ENCODE measurements at places on chromosomes 11 and 22.

- DNase-seq: peak; percentile 42
Measured at GRCh38 chr11:16817351-16817750, 78.9 kb downstream of the C11orf58 start.

- peak; percentile 44 for DNase-seq
Measured at GRCh38 chr11:60396799-60397198, 540 bp downstream of the MS4A14 start.

DNA sequence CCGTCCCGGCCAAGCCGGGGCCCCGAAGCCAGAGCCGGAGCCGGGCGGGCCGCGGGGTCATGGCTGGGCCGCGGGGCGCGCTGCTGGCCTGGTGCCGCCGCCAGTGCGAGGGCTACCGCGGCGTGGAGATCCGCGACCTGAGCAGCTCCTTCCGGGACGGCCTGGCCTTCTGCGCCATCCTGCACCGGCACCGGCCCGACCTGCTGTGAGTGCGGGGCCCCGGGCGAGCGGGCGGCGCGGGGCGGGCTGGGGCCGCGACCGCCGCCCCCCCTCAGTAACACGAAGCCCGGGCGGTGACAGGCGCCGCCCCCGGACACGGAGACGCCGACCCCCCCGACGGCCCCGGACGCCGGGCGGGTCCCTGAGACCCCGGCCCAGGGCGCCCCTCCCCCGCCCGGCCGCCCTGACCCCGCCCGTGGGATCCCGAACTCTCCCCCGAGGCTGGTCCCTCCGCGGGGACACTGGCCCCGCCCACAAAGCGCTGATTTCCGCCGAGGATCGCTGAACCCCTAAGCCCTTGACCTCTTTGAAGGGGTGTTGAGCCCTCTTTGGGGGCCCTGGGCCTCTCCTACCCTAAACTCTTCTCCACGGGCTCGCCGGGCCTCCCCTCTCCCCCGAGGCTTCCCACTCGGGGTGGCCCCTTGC, 389 bp downstream of the MICALL1 start:
- no peak for DNase-seq

GRCh38 chr11:89529626-89530380, 38.6 kb upstream of the NOX4 start:
- DNase-seq: no peak

GRCh38 chr11:113287801-113288200, 26.6 kb upstream of the TTC12 start:
- DNase-seq: no peak

GRCh38 chr11:86803136-86804045, 3.0 kb downstream of the PRSS23 start:
- no peak for DNase-seq

DNA sequence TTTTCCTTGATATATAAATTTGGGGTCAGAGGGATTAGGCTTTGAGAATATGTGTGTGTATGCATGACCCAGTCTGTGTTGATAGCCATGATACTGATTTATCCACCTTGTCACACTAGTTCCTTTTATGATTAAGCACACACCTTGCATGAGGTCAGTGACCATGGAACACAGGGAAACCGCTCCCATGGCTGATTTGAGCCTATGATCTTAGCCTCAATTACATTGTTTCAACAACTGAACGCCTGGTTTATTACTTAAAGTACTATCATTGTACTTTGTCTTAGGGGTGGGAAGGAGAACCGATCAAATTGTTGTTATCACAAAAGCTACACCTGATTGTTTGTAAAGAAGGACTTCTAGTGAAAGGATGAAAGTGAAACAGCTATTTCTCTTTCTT, 70.7 kb downstream of the ARFGAP2 start:
- no peak for DNase-seq

- no peak for DNase-seq
Measured at GRCh38 chr11:20037396-20038153, 122.7 kb downstream of the DBX1 start.

DNA sequence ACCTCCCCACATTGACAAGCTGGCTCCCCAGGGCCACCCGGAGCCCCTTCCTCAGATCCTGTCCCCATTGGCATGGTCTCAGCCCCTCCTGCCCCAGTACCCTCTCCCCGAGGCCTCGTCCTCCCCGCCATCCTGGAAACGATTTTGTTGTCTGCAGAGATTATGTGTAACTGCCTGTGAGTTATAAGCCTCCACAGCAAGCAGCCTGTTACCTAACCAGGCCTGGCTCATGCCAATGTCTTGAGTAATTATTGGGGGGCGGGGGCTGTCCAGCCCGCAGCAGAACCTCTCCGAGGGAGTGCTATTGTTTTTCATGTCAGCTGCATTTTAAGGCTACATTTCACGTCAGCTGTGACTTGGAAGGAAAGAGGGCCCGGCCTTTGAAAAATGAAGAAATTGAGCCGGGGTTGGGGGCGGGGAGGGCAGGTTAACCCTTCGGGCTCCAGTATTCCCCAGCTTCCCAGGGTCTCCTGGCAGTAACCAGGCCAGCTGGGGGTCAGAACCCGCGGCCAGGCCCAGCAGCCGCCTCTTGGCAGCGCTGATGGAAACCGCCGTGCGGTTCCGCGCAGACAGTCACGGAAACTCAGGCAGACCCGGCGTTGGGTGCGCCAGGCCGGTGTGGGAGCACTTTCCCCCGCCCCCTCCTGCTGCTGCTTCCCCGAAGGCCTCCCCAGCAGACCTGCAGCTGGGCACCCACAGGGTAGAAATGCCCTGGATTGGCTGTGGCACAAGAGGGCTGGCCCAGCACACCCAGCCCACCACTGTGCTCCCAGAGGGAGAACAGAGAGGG, 59.5 kb downstream of the CDKN1C start:
- no peak for DNase-seq

DNA sequence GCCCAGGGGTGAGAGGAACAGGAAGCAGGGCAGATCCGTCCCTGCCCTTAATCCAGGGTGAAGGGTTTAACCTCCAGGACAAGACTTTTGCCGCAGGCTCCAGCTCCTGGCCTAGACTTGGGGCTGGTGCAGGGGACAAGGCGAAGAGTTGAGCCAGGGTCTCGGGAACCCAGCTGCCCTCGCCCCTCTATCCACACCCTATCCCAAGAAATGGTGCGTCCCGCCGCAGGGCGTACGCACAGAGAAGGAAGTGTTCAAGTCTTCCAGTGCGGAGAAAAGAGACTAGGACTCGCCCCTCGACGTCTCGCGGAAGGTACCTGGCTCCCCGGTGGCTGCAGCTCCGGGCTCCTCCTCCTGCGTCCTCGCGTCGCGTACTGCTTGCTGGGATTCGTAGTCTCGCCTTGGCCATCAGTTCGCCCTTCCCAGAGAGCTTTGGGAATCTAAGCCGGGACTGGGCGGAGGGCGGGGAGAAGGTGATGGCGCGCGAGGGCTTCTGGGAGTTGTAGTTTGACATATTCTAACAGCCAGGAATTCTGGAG, at the start of gene ZMAT5:
Gene ZMAT5 (minus strand): TSS at position 376 of the 539 bp plus-strand sequence. CDS start 18,463 bp downstream, outside the sequence.
- DNase-seq: peak; percentile 95

DNA sequence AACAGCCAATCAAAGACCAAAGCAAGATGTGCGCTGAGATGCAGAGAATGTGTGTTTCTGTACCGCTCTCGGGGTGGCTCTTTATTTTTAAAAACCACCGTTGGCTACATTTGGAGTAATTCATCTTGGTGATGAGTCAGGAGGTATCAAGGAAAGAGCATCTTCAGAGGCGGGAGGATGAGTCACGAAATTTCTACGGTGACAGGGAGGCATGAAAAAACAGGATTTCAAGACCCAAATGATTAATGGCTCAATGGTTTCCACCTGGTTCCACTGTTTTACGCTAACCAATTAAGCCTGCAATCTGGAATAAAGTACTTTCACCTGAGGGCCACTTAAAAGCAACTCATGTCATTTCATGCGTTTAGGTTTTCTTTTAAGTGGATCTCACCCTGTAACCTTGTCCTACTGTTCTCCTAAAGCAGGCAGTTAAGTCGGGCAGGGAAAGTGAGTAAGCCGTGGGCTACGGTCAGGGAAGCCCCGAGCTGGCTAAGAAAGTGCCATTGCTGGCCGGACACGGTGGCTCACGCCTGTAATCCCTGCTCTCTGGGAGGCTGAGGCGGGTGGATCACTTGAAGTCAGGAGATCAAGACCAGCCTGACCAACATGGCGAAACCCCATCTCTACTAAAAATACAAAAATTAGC, 74.6 kb downstream of the CELSR1 start:
- no peak for DNase-seq

DNA sequence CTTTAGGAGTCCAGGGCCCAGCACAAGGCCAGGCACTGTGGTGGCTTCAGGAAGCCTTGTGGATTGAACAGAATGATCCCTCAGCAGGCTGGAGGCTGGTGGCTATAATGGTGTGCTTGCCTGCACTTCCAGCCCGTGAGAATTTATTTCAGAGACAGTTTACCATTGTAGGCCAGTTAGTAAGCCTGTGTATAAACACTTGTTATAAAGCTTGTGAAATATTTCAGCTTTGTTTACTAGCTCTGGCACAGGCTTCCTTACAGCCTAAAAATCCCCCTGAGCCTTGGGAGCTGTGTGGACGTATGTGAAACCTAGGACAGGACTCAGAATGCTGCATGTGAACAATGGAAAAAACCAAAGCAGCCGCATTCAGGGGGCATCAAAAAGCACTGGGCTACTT, 26.6 kb upstream of the ACER3 start:
- no peak for DNase-seq

DNA sequence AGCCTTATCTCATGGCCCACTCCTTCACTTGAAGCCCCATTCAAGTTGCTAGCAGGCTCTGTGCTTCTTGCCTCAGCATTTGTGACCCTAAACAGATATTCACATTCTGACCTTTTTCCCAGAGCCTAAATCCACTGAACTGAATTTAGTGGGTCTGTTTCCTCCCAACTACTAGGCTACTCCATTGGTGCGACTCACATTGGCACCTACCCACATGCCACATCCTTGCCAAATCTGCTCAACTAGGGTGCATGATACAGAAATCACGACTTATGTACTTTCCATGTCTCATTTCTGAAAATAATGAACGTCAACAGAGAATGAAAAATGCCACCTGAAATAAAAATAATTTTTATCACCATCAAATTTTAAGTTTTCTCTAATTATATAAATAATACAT, 8.4 kb upstream of the MMP12 start:
- DNase-seq: no peak

DNA sequence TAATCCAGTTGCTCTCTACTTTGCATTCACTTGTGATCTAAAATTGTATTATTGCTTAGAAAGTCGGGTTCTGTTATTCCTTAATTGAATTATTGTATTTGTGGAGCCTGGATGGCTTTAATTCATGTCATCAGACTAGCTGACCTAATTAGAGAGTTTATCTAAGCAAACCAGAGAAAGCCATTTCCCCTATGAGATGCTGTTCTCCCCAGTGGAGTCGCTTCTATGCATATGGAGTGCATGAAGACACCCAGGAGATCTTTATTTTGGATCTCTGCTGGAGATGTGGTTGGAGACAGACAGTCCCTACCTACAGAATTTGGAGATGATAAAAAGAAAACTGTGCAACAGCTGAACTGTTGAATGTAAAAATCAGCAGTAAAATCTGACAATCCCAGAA, 45.2 kb upstream of the MYO18B start:
- DNase-seq: no peak

GRCh38 chr22:17410576-17410975, 41.3 kb downstream of the CECR2 start:
- no peak for DNase-seq

- DNase-seq: no peak
Measured at GRCh38 chr11:73359341-73359740, 16.9 kb upstream of the RELT start.

GRCh38 chr11:74672332-74672955, 58.8 kb downstream of the CHRDL2 start:
- no peak for DNase-seq

DNA sequence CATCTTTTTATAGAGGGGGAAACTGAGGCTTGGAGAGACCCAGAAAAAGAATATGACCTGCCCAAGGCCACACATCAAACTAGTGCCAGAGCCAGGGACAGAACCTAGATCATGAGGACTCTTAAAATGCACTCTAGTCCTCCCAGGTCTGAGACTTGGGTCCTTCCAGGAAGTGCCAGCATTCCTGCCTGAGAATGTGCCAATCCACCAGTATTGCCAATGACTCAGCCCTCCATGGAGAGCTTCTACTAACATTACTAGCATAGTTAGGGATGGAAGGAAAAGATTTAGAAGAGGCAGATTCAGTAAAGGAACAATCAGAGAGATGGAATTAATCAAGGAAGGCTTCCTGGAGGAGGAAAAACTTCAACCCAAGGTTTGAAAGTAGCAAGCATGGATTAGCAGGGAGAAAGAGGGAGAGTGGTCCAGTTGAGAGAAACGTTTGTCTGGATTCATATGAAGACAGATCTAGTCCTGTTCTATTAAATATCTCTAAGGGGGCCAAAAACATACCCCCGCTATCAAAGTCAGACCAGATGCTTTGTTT, 20.1 kb upstream of the SMIM35 start:
- DNase-seq: no peak

- no peak for DNase-seq
Measured at GRCh38 chr11:129458278-129458677, 82.6 kb downstream of the BARX2 start.

DNA sequence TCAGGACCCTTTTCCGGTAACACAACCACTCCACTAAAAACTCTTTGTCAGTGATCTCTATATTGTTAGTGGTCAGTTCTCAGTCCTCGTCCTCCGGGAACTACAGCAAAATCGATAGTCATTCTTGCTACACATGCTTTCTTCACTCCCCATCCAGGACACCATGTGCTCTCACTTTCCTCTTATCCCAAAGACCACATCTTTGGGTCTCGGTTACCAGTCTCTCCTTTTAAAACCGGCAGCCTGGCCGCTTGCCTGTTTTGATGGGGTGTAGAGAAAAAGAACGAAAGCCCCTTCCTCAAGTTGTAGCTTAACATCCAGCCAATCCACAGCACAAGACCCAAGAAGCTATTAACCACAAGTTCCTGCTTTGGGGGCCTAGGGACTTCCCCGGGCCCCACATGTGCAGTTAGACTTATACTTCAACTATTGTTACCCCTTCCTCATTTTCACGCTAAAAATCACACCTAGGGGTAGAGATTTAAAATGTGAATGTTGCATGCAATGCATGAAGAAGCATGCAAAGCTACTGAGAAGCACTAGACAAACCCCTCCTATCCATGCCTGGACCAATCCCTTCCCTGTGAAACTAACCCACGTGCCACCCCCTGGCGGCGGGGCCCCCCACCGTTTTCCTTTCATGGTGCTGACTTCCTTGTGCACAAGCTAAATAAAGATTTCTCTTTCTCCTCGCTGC, 1.5 kb upstream of the TOLLIP start:
- no peak for DNase-seq

- DNase-seq: no peak
Measured at GRCh38 chr11:71281204-71281603, 28.8 kb upstream of the SHANK2 start.

GRCh38 chr22:40111451-40111850, 66.3 kb upstream of the TNRC6B start:
- no peak for DNase-seq

All from GDM1 (cell line).